ENCODE measurements at places on chromosomes 1 and 21.

- DNase-seq, result no peak
Observed at GRCh38 chr1:201730611-201731010, 98.3 kb upstream of the IPO9 start.

DNA sequence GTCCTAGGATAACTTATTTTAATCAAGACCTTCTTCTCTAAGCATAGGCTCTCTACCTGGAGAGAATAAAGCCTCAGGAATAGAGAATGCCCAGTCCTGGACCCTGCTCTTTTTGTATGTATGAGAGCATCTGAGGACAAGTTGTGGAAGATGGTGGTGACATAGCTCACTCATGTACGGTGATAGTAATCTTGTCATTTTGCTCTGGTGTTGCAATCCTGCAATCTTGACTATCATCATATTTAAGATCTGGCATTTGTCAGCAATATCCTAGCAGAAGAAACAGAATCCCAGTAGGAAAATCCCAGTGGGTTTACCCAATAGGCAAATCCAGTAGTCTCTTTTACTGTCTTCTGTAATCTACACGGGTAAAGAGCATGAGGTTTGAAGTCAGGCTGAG is 21.6 kb upstream of the SERBP1 start:
- no peak for DNase-seq

DNA sequence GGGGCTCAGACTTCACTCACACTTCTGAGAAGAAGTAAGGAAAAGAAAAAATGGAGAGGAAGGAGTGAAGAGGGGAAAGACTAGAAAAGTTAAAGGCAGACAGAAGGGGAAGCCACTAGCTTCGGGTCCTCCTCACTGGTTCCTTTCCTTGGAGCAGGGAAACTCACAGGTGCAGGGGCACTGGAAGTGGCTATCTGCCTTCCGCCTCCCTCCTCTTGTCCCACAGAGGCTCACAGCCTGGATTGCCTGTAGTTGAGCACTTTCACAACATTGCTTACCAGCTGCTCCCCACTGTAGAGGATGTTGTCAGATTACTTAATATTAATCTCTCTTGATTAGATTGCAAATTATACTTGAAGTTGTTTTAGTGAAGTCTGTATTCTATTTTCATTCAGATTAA is 21.6 kb upstream of the ABCA4 start:
- no peak for DNase-seq

GRCh38 chr1:87584586-87584985 is 255.9 kb downstream of the LMO4 start:
- DNase-seq, result no peak
